ENCODE measurements at places on chromosomes 5 and 9. TPM values are rescaled to one million over a fixed set of nuclear protein-coding genes. Genes with fewer than 3 reads are reported as not detected.
A peak's percentile ranks its signal among the peaks of the same experiment; 100 is the strongest.

DNA sequence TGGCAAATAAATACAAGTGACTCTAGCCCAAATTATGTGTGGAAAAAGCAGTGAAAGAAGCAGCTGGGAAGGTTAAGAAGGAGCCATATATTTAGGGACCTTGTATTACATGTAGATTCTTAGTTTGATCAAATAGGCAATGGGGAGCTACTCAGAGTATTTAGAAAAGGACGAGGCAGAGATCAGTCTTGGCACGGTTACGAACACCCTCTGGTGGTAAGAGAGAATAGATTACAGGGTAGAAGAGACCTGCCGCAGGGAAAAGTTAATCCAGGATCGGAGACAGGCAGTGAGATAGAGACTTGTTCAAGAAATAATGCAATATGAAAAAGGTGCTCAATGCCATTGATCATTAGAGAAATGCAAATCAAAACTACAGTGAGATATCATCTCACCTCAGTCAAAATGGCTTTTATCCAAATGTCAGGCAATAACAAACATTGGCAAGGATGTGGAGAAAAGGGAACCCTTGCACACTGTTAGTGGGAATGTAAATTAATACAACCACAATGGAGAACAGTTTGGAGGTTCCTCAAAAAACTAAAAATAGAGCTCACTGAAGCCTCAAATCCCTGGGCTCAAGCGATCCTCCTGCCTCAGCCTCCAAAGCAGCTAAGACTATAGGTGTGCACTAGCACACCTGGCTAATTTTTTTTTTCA, 12.0 kb downstream of the INIP start:
- no peaks in the 10 kb centered on the region for H3K36me3 ChIP-seq
- no peak overlapping the region for H3K27ac ChIP-seq
- H3K4me1 ChIP-seq, result no peaks in the 10 kb centered on the region

Gene TMEFF1
- not detected for total RNA-seq

Gene PPP1R26
- 12.7 TPM for total RNA-seq

DNA sequence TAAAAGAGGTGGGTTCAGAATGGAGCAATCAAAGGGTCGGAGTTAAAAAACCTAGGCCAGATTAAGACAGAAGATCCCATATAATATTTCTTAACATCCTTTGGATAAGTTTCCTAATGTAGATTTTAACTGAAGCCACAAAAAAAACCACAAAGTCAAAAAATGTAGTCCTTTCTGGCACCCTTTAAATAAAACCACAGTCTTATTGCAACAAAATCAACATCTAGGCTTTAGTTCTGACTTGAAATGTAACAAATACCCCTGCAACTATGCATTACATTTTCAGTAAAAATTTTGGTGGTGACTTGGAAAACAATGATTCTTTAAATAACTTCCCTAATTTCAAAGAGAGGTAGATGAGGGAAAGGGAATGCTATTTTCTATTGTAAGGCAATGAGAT, 109.2 kb downstream of the PSAT1 start:
- no peak for DNase-seq
- H3K36me3 ChIP-seq, result no peaks in the 10 kb centered on the region
- H3K27me3 ChIP-seq, result no peaks in the 10 kb centered on the region

Gene RLN1
- not detected for total RNA-seq

GRCh38 chr5:42721484-42721883, 35.1 kb upstream of the CCDC152 start:
- H3K4me3 ChIP-seq, result no peak overlapping the region
- DNase-seq, result no peak
- no peaks in the 10 kb centered on the region for H3K27me3 ChIP-seq
- H3K36me3 ChIP-seq, result no peaks in the 10 kb centered on the region

Gene TMEM203
- 24.9 TPM for total RNA-seq

- no peak overlapping the region for H3K4me3 ChIP-seq
- no peak overlapping the region for H3K27ac ChIP-seq
- no peaks in the 10 kb centered on the region for H3K27me3 ChIP-seq
Observed at GRCh38 chr5:122333564-122333963, 21.5 kb downstream of the SNCAIP start.

Gene LVRN
- total RNA-seq, result 4.1 TPM

Gene NTNG2
- total RNA-seq, result 0.28 TPM

GRCh38 chr9:79057576-79057975, 514.2 kb upstream of the TLE4 start:
- no peak overlapping the region for H3K27ac ChIP-seq
- DNase-seq, result no peak
- no peaks in the 10 kb centered on the region for H3K27me3 ChIP-seq
- no peaks in the 10 kb centered on the region for H3K36me3 ChIP-seq
- H3K4me1 ChIP-seq, result no peaks in the 10 kb centered on the region

DNA sequence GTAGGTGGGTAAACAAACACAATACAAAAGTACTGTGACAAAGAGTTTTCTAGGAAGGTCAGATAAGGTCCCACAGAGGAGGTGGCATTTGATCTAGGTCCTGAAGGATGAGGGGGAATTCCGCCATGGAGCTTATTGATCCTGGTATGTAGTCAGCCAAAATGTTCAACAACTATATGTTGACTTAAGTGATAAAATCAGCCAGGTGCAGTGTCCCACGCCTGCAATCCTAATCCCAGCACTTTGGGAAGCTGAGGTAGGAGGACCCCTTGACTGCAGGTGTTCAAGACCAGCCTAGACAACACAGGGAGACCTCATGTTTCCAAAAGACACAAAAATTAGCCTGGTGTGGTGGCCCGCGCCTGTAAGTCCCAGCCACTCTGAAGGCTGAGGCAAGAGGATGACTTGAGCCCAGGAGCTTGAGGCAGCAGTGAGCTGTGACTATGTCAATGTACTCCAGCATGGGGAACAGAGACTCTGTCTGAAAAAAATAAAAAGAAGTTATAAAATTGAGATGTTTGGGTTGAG, 46.4 kb upstream of the PLIN2 start:
- no peaks in the 10 kb centered on the region for H3K4me1 ChIP-seq
- no peaks in the 10 kb centered on the region for H3K27me3 ChIP-seq
- DNase-seq, result no peak
- H3K4me3 ChIP-seq, result no peak overlapping the region
- no peaks in the 10 kb centered on the region for H3K36me3 ChIP-seq
- H3K27ac ChIP-seq, result no peak overlapping the region

GRCh38 chr9:15469406-15469805, 41.4 kb downstream of the PSIP1 start:
- H3K4me1 ChIP-seq, result no peaks in the 10 kb centered on the region
- peaks cover 79% of the 10 kb centered on the region for H3K36me3 ChIP-seq
- no peaks in the 10 kb centered on the region for H3K27me3 ChIP-seq
- H3K27ac ChIP-seq, result no peak overlapping the region

GRCh38 chr5:33490071-33490665, 49.4 kb downstream of the TARS1 start:
- H3K36me3 ChIP-seq, result no peaks in the 10 kb centered on the region
- no peak for DNase-seq
- no peak overlapping the region for H3K4me3 ChIP-seq
- H3K4me1 ChIP-seq, result no peaks in the 10 kb centered on the region
- no peaks in the 10 kb centered on the region for H3K27me3 ChIP-seq

GRCh38 chr5:151692312-151692711, 5.6 kb upstream of the SPARC start:
- no peaks in the 10 kb centered on the region for H3K27me3 ChIP-seq
- no peak for DNase-seq
- H3K27ac ChIP-seq, result no peak overlapping the region
- no peak overlapping the region for H3K4me3 ChIP-seq
- peaks cover 22% of the 10 kb centered on the region for H3K4me1 ChIP-seq
- no peaks in the 10 kb centered on the region for H3K36me3 ChIP-seq

DNA sequence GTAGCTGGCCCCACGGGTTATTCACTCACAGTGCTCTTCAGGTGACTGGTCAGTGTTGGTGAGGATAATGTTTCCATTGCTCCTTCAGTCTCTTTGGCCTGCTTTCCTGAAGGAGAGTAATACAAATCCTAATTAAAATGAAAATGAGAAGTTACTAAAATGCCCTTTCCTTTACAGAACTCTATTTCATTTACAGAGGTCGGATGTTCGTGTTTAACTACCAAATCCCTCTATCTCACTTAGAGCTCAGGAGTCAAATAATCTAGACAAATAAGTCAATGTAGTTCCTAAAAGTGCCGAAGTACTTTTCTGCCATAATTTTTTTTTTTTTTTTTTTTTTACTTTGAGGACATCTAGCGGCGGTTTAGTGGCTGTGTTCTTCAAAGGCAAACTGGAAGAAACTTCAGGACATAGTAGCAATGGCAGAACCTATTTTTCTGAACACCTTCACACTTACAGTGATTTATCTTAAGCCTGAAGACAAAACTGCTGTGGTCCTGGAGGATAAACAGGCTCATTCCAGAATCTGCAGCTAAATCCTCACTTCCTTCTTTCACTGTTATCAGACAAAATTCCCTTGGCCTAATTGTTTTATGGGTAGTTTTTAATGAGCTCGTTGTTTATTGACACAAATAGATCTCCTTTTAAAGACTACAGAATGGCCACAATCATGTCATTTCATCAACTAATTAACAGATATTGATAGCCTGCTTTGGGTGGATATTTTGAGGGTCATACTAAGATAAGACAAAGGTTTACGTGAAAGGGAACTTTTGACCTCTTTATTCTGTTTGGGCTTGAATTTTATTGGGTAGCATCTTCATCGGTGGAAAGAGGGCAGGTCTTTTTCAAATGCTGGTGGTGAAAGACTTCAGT, 207.6 kb upstream of the DMRTA1 start:
- peaks cover 5% of the 10 kb centered on the region for H3K4me1 ChIP-seq
- no peak overlapping the region for H3K27ac ChIP-seq
- H3K36me3 ChIP-seq, result no peaks in the 10 kb centered on the region
- H3K4me3 ChIP-seq, result no peak overlapping the region
- no peak for DNase-seq

- H3K4me3 ChIP-seq, result no peak overlapping the region
- DNase-seq, result no peak
- no peaks in the 10 kb centered on the region for H3K4me1 ChIP-seq
Observed at GRCh38 chr5:168766426-168766700, 187.2 kb upstream of the PANK3 start.

- peaks cover 11% of the 10 kb centered on the region for H3K4me1 ChIP-seq
- H3K27me3 ChIP-seq, result no peaks in the 10 kb centered on the region
- DNase-seq, result no peak
- H3K4me3 ChIP-seq, result no peak overlapping the region
Observed at GRCh38 chr5:160287378-160288051, 24.8 kb downstream of the CCNJL start.

GRCh38 chr5:146699138-146699537, 179.4 kb downstream of the PPP2R2B start:
- DNase-seq, result no peak
- H3K4me1 ChIP-seq, result peaks cover 20% of the 10 kb centered on the region
- H3K27ac ChIP-seq, result no peak overlapping the region
- H3K4me3 ChIP-seq, result no peak overlapping the region
- no peaks in the 10 kb centered on the region for H3K36me3 ChIP-seq
- H3K27me3 ChIP-seq, result no peaks in the 10 kb centered on the region

GRCh38 chr9:106868087-106868486, 5.1 kb downstream of the ZNF462 start:
- peak overlapping the region; percentile 78 for H3K27ac ChIP-seq
- no peaks in the 10 kb centered on the region for H3K27me3 ChIP-seq
- peaks cover 60% of the 10 kb centered on the region for H3K4me1 ChIP-seq
- no peaks in the 10 kb centered on the region for H3K36me3 ChIP-seq
- no peak for DNase-seq
- no peak overlapping the region for H3K4me3 ChIP-seq

Gene ACO1
- 37.2 TPM for total RNA-seq

DNA sequence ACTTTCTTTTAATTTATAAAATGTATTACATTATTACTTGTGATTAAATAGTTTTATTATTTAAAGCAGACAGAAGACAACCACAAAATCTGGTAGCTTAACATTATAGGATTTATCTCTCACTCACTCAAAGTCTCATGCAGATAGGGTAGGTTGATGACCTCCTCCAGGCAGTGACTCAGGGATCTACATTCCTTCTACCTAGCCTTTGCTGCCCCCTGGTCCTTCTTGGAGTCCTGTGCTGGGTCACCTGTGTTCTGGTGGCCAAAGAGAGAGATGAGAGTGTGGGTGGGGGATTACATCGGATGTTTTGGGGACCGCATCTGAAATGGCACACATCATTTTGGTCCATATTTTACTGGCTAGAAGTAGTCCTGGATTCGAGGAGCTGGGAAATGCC, 95.7 kb upstream of the CTSL start:
- H3K36me3 ChIP-seq, result no peaks in the 10 kb centered on the region
- H3K4me1 ChIP-seq, result peaks cover 20% of the 10 kb centered on the region
- no peaks in the 10 kb centered on the region for H3K27me3 ChIP-seq
- H3K4me3 ChIP-seq, result no peak overlapping the region
- H3K27ac ChIP-seq, result no peak overlapping the region
- no peak for DNase-seq

- H3K4me1 ChIP-seq, result peaks cover 61% of the 10 kb centered on the region
- no peaks in the 10 kb centered on the region for H3K27me3 ChIP-seq
- DNase-seq, result no peak
Observed at GRCh38 chr5:112918679-112919078, 3.3 kb downstream of the REEP5 start.

DNA sequence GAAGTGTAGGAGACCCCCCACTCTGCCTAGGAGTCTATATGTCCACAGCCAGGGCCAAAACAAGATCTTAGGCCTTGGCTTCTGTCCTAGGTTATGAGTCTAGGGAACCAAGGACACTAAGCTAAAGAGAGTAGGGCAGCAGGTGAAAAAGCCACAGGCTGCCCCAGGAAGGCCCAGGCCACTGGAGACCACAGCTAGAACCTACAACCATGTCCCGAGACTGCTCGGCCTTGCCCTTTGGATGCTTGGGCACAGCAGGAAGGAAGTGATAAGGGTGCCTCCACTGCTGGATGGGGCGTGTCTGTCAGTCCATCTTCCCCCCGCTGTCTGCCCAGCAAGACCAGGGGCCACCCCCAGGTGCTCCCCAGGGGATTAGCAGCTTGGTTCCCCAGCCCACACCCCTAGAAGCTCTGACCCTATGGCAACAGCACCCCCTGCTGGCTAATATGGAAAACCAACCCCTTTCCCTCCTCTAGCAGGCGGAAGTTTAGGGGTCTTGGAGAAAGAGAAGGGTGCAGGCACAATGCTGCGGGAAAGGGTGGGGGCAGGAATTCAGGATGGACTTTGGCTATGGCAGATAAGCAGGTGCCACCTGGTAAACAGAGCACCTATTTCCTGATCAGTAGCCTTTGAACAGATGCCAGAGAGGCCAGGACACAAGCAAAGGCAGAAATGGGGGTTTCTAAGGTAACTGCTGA, 10.5 kb upstream of the IRF1 start:
- H3K27ac ChIP-seq, result peak overlapping the region; percentile 93
- H3K27me3 ChIP-seq, result no peaks in the 10 kb centered on the region
- DNase-seq, result peak; percentile 85

- H3K4me1 ChIP-seq, result no peaks in the 10 kb centered on the region
- H3K36me3 ChIP-seq, result no peaks in the 10 kb centered on the region
- no peak overlapping the region for H3K4me3 ChIP-seq
- no peak for DNase-seq
- no peaks in the 10 kb centered on the region for H3K27me3 ChIP-seq
Observed at GRCh38 chr5:145939540-145940065, 3.2 kb downstream of the SH3RF2 start.

DNA sequence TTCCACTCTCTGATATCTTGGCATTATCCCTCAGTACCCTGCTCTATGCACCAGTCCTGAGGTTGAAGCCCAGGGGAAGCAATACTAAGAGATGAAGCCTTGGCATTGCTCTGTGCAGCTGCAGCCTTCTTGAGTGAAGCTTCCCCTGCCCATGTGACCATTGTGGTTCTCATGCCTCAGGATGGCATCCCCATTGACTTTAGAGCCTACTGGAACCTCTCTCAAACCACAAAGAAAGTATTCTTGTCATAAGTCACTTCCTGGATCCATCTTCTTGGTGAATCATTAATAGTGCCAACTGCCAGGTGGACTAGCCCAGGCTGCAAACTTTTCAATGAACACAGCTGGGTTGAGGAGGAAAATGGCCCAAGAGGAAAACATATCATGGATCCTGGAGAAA, 283.9 kb upstream of the RFX3 start:
- no peaks in the 10 kb centered on the region for H3K27me3 ChIP-seq
- H3K4me1 ChIP-seq, result no peaks in the 10 kb centered on the region
- no peak for DNase-seq
- H3K27ac ChIP-seq, result no peak overlapping the region
- no peaks in the 10 kb centered on the region for H3K36me3 ChIP-seq
